Naive B cell (primary cell): ENCODE measurements at places on chromosomes 11 and 22.

GRCh38 chr11:33552756-33553155, 147.9 kb downstream of the C11orf91 start:
- H3K36me3 ChIP-seq = no peaks in the 10 kb centered on the region
- DNase-seq = no peak

GRCh38 chr22:49962012-49962750, 1.6 kb downstream of the PIM3 start:
- peak overlapping the region; percentile 97 for H3K4me3 ChIP-seq
- H3K27ac ChIP-seq = peak overlapping the region; percentile 97

DNA sequence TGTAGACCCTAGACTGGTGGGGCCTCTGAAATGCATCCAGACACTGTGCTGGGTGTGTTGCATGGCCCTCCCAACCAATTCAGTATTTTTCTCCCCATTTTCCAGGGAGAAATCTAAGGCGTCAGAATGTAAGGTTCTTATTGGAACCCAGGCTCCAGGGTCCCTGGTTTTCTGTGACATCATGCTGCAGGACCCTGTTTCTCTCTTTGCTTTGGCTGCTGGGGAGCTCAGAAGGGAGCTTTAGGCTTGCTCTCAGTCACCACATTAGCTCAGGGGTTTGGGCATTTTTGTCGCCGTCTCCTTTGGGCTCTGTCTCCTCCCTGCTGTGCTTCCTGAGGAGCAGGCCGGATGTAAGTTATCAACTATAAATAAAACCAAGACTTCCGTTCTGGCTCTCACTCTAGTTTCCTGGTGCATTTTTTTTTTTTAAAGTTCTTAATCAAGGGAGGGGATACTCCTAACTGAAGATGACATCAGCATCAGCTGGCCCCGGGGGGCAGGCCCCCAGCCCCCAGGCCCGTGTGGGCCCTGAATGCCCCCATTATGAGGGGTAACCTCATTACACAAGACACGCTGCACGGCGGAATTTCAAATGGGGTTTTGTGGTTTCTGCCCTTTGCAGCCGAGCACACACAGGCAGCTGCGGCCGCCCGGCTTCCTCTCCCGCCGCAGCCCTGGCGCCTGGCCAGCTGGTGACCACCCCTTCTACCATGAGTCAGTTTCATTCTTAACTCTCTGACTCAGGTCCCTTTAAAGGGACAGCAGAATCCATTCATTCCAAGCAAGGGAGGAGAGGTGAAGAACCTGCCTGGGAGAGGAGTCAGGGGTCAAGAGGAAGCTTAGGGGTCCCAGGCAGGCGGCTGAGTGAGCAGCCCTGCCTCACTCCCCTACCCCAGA, 3.2 kb downstream of the MYEOV start:
- H3K27me3 ChIP-seq = no peaks in the 10 kb centered on the region
- peaks cover 90% of the 10 kb centered on the region for H3K4me1 ChIP-seq
- peak overlapping the region; percentile 99 for H3K27ac ChIP-seq

- no peaks in the 10 kb centered on the region for H3K4me1 ChIP-seq
- DNase-seq = no peak
- H3K27me3 ChIP-seq = no peaks in the 10 kb centered on the region
- H3K36me3 ChIP-seq = no peaks in the 10 kb centered on the region
- no peak overlapping the region for H3K27ac ChIP-seq
Measured at GRCh38 chr11:116348226-116348625, 424.6 kb downstream of the BUD13 start.

GRCh38 chr11:26072614-26073153, 259.2 kb upstream of the ANO3 start:
- H3K4me1 ChIP-seq = no peaks in the 10 kb centered on the region
- no peak overlapping the region for H3K27ac ChIP-seq
- no peak overlapping the region for H3K4me3 ChIP-seq
- H3K27me3 ChIP-seq = no peaks in the 10 kb centered on the region
- DNase-seq = no peak
- H3K36me3 ChIP-seq = no peaks in the 10 kb centered on the region

GRCh38 chr11:13288375-13289029, 10.9 kb downstream of the BMAL1 start:
- H3K27ac ChIP-seq = no peak overlapping the region
- H3K36me3 ChIP-seq = no peaks in the 10 kb centered on the region
- peaks cover 29% of the 10 kb centered on the region for H3K4me1 ChIP-seq
- no peak for DNase-seq
- H3K4me3 ChIP-seq = no peak overlapping the region

- DNase-seq = no peak
- H3K36me3 ChIP-seq = peaks cover 56% of the 10 kb centered on the region
- no peaks in the 10 kb centered on the region for H3K27me3 ChIP-seq
- H3K4me1 ChIP-seq = peaks cover 18% of the 10 kb centered on the region
Measured at GRCh38 chr22:33707581-33707980, 212.7 kb downstream of the LARGE1 start.

- no peaks in the 10 kb centered on the region for H3K27me3 ChIP-seq
- no peak for DNase-seq
- peaks cover 8% of the 10 kb centered on the region for H3K36me3 ChIP-seq
- H3K4me3 ChIP-seq = no peak overlapping the region
Measured at GRCh38 chr11:44622721-44623258, 57.3 kb downstream of the CD82 start.

DNA sequence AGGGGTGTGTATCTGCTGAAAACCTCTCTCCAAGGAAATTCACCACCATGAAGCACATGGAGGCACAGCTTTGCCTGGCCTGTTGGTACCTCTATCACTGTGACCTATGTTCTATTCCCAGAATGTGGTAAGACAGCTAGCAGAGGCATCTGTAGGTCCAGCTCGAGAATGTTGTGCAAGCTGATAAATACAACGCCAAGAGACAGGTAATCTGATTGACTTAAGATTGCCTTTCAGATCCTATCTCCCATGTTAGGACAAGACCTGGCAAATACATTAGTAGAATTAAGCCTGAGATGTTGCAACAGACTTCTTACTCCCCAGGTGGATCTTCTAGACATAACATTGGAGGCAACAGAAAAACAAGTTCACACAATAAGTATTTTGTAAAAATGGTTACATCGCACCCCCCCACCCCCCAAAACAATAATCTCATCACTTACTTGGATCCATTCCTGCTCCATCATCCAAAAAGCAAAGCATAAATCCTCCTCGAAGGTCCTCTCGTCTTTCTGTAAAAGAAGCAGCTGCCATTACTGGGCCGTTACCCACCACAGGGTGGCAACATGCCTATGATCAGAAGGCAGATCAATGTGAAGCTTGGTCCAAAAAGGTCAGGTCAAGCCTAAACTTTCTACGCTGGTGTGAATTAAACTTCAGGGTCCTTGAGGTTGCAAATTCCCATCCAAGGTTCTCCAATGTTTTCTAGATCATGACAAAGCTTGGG, 18.5 kb downstream of the MORC2 start:
- H3K27me3 ChIP-seq = no peaks in the 10 kb centered on the region
- DNase-seq = no peak
- no peak overlapping the region for H3K27ac ChIP-seq
- H3K36me3 ChIP-seq = peaks cover 26% of the 10 kb centered on the region
- no peak overlapping the region for H3K4me3 ChIP-seq

DNA sequence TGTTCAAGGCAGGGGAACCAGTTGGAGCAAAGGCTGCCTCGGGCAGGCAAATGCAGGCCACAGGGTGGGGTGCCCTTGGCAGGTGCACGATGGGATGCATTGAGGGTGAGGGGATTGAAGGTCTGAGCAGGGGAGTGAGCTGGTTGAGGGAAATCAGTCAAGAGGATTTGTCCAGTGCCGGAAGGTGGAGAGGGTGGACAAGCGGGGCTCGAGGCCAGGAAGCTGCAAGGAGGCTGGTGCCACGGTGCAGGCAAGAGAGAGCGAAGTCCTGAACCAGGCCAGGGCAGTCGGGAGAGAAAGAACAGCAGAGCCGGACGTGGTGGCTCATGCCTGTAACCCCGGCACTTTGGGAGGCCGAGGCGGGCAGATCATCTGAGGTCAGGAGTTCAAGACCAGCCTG, 10.4 kb upstream of the MS4A10 start:
- peaks cover 16% of the 10 kb centered on the region for H3K4me1 ChIP-seq
- no peak for DNase-seq
- H3K27ac ChIP-seq = no peak overlapping the region
- peaks cover 24% of the 10 kb centered on the region for H3K27me3 ChIP-seq

DNA sequence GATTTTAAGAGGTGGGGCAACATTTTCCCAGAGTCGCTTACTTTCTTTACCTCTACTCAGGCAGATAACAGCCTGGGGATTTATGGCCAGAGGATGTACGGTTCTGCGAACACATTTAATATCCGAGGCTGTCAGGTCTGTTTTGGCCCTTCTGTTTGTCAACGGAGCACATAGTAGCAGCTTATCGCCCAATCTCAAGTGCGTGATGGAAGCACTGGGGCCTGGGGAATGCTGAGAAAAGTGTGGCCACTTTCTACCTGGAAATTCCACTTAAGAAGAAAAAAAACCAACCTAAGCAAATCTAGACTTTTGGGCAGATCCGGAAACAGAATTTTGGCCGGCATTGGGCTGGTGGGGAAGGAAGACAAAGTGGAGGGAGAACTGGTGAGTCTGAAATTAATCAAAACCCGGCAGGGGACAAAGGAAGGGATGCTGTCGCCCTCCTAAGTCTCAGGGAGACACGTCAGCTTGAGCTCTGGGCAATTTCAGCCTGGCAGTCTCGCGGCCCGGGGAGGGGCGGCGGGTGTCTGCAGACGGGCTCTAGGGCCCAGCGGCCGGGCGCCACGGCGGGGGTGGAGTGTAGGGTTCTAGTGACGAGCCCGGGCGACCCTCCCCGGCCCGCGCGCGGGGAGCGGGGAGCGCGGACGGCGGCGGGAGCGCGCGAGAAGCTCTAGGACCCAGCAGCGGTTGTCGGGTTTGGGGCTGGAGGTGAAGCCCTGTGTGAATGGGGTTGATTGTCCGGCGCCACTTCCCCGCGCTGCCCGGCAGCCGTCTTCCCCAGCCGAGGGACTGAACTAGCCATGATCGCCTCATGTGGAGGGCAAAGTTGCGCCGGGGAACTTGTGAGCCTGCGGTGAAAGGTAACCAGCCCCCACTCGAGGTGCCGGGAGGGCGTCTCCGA, at the start of gene AMOTL1:
TSS of gene AMOTL1 (plus strand) at position 656 of the 901 bp plus-strand sequence. CDS start at position 812, 156 bp downstream.
- H3K36me3 ChIP-seq = no peaks in the 10 kb centered on the region
- H3K4me1 ChIP-seq = peaks cover 12% of the 10 kb centered on the region
- H3K27ac ChIP-seq = no peak within 1 kb of the TSS
- peak; percentile 33 for DNase-seq

DNA sequence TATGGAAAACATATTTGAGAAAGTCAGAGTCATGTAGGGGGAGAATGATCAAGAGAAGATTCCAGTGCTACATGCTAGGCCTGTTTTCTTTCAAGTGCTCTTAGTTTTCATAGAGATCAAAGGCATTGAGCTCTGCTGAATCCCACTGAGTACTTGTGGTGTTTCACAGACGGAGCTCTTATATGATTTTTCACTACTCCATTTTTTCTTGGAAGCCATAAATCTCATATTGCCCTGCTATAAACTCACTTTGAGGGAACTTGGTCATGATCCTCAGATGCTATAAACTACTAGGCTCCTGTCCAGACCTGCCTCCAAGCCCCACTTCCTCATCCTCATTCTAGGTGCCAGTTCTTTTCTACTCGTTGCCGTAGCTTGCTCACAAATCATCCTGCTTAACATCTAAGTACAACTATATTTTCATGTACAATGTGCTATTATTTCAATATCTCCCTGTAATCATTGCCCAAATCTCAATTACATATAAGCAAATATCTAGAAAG, 180.8 kb upstream of the CCDC179 start:
- H3K4me3 ChIP-seq = no peak overlapping the region
- no peaks in the 10 kb centered on the region for H3K4me1 ChIP-seq
- DNase-seq = no peak
- H3K27me3 ChIP-seq = no peaks in the 10 kb centered on the region
- no peak overlapping the region for H3K27ac ChIP-seq
- H3K36me3 ChIP-seq = no peaks in the 10 kb centered on the region

- DNase-seq = no peak
- H3K4me3 ChIP-seq = no peak overlapping the region
- no peaks in the 10 kb centered on the region for H3K36me3 ChIP-seq
Measured at GRCh38 chr11:77085652-77086051, 17.0 kb upstream of the OMP start.

GRCh38 chr22:45626198-45626651, 45.4 kb upstream of the ATXN10 start:
- H3K4me3 ChIP-seq = no peak overlapping the region
- no peak for DNase-seq
- H3K27me3 ChIP-seq = peaks cover 50% of the 10 kb centered on the region
- no peaks in the 10 kb centered on the region for H3K4me1 ChIP-seq
- H3K27ac ChIP-seq = no peak overlapping the region
- peaks cover 12% of the 10 kb centered on the region for H3K36me3 ChIP-seq

DNA sequence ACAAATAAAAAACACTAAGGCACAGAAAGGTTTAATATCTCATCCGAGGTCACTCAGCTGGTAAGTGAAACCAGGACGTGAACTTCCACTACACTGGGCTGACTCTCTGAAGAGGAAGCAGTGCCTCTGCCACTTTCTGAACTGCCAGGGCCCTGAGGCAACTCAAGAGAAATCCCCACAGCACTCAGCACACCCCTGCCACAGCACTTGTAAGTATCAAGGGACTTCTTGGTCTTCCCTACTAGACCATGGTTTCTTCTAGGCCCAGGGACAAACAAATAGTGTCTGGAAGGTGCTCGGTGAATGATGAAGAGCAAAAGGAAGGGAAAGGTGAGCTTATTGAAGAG, 49.7 kb downstream of the RPL27A start:
- no peaks in the 10 kb centered on the region for H3K27me3 ChIP-seq
- H3K36me3 ChIP-seq = no peaks in the 10 kb centered on the region
- H3K4me1 ChIP-seq = peaks cover 15% of the 10 kb centered on the region

DNA sequence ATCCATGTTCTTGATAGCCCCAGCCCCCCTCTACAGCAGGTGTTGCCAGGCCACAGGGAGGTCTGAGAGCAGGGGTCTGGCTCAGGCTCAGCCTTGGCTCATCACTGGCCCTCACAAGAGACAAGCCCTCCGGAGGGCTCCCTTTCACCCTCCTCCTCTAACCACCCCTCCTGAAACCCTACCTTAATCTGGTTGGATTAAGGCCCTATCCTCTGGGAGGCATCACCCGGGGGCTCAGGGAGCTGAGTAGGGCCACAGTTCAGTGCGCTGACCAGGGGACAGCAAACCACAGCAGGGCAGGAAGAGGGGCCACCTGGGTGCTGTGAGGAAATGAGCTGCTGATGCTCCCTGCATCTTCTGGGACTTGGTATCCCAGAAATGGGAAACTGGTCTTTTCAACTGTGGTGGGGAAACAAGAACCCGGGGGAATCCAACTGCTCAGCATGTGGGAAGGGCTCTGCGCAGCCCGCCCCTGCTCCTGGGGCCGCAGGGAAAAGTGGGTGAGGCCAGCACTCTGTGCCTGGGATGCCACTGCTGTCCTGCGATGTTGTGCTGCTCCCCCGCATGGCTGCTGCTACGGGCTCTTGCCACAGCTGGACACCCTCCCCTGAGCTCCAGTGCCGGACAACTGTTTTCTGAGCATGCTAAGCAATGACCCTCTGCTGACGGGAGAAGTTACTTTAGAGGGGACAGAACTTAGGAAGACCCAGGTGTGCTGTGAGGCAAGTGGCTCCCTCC, 17.5 kb downstream of the ADORA2A start:
- no peak for DNase-seq
- H3K4me3 ChIP-seq = no peak overlapping the region
- H3K27ac ChIP-seq = peak overlapping the region; percentile 27
